ENCODE measurements at places on chromosomes 3 and 15.

DNA sequence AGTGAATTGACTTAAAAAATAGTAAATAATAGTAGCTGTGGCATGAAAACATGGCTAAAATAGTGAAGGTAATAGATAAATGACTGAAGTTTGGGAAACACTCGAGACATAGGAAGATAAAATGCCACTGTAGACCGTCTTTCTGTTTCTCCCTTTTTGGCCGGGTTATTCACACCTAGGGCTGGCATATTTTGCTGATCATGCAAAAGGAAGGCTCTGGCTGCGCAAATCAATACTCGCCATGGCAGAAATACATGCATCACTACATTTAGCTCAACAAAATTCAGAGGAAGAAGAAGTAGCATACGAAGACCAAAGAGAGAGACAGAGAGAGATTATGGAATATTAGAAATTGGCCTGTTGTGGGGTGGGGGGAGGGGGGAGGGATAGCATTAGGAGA lies 242.2 kb upstream of the KBTBD8 start:
- no peak for DNase-seq

DNA sequence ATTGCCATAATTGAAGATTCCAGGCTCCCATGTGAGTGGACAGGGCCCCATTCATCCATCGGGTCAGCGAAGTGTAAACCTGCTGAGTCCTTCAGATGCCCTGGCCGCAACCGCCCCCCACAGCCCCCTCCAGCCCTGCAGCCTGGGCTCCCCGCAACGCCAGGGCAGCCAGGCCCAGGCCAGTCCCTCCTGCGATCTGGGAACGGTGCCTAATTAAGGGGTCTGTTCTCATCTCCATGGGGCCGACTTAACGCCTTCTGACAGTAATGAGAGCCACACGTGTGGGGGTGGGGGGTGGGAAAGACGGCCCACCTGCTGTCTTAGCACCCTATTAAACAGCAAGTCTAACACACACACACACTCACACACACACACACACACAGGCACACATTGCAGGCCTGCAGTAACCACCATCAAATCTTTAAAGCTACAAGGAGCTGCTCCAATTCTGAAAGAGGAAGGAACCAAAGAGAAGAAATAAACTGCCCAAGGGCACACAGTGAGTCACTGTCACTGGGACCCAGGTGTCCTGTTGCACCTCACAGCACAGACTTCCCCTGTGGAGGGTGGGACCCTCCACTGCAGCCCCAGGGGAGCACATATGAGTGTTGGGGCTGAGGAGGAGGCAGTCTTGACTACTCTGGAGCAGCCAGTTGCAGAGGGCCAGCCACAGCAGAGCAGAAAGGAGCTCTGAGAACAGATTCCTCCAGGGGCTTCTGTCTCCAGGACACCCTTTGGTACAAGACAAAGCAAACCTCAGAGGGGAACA lies 31.8 kb upstream of the HES1 start:
- DNase-seq = no peak

DNA sequence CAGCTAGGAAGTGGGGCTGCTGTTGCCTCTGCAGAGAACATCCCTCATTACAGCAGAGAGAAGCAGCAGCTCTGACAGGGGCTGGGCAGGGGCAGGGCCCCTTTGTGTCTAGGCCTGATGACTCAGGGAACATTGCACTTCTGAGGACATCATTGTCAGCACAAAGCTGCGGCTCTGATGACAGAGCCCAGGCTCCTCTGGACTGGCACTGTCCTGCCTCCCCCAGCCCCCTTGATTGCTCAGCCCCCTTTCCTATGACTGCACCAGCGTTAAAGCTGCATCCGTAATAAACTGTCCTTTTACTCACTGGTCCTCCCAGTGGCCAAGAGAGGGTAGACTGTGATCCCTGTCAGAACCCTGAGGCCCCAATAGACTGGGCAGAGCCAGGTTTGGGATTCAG lies 18.3 kb downstream of the TRH start:
- DNase-seq = no peak

- DNase-seq = no peak
These were observed 34.8 kb downstream of the CRYGS start for GRCh38 chr3:186509423-186509822.

DNA sequence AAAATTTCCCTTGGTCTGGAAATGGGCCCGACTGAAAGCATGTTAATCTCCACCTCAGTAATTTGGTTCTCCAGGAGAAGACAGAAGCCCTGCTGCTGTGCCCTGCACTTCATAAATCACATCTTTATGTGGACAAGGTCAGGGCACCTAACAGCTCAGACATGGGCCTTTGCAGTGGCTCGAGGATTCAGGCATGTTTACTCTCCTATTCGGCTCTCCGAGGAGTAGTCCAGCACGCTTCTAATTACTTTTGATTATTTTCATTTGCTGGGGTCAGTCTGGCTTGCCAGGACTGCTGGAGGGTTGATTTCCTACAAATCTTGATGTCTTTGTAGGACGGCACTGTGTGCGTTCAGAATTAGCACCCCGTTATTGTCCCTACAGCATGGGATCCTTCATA lies 511.2 kb downstream of the MECOM start:
- no peak for DNase-seq

- no peak for DNase-seq
These were observed 48.4 kb downstream of the SEMA5B start for GRCh38 chr3:122979211-122979610.

DNA sequence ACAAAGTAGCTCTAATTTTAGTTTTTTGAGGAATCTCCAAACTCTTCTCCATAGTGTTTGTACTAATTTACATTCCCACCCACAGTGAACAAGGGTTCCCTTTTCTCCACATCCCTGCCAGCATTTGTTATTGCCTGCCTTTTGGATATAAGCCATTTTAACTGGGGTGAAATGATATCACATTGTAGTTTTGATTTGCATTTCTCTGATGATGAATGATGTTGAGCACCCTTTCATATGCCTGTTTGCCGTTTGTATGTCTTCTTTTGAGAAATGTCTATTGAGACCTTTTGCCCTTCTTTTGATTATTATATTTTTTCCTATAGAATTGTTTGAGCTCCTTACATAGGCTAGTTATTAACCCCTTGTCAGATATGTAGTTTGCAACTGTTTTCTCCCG lies 239.9 kb upstream of the TPM1 start:
- no peak for DNase-seq

GRCh38 chr3:151135541-151136337 lies 50.3 kb downstream of the MED12L start:
- no peak for DNase-seq

DNA sequence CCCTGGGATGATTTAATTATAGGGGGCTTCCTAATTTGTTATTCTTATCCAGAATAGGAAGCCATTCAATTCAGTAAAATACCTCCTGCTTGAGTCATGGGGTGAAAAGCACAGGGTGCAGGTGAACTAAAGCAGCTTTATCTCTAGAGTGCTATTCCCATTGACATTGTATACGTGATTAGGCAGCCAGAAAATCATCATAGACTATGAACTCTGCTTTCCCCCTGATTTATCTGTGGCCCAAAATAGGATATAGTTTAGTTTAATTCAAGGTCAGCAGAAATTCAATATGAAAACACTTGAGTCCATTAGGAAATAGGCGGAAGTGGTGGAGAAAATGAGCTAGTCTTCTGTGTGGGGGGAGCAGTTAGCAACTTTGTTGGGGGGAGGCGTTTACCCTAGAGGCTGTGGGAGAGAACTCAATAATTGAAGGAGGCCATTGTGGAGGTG lies 18.2 kb upstream of the PRKCI start:
- DNase-seq = no peak

DNA sequence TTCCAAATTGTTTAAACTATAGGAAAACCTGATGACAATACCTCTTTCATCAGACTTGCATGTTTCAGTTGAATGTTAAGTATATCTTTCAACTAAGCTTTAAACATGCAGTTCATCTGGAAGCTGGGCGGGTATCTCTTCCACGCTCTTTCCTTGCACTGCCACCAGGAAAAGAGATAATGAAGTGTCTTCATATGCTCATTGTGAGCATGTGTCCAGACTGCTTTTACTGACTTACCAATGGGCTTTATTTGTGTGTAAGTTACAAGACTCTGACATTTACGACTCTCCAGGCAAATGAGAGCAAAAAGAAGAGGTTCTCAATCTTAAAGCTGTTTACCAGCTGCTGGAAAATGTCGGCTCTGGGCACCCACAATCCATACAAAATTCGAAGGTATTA lies 52.8 kb downstream of the TMEM212 start:
- no peak for DNase-seq

DNA sequence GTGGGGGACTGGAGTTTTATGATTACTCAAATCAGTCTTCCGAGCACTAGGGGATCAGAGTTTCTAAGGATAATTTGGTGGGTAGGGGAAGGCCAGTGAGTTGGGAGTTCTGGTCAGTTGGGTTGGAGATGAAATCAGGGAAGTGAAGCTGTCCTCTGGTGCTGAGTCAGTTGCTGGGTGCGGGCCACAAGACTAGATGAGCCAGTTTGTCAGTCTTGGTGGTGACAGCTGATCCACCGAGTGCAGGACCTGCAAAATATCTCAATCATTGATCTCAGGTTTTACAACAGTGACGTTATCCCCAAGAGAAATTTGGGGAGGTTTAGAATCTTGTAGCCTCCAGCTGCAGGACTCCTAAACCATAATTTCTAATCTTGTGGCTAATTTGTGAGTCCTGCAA lies 249.4 kb downstream of the FAM43A start:
- DNase-seq = no peak

DNA sequence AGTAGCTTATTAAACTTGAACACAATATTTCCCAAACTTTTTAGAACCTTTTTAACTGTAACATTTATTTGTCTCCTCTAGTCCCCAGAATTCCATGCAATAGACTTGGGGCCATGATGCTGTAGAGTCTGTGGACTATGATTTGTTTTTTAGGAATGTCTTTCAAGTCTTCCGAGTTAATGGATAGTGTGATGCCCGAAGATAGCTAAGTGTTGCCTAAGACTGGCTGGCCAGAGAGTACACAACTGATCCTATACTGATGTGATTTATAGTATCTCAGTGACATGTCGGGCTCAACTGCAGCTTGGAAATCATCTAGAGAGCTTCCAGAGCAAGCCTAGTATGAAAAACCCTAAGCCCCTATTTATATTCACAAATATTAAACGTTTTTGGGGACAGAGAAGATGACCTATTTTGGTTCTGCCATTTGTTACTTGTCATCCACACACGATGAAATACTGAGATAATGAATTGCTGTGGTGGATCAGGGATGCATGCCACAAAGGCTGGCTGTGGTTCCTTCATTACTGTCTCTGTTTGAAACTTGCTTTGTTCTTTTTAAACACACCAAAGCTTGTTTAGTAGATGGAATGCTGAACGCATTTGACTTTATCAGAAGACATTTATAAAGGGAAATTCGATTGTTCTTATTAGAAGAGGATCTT lies 507.4 kb downstream of the TAFA4 start:
- DNase-seq = no peak

GRCh38 chr15:50484781-50485180 lies 60.6 kb downstream of the USP8 start:
- DNase-seq = no peak

DNA sequence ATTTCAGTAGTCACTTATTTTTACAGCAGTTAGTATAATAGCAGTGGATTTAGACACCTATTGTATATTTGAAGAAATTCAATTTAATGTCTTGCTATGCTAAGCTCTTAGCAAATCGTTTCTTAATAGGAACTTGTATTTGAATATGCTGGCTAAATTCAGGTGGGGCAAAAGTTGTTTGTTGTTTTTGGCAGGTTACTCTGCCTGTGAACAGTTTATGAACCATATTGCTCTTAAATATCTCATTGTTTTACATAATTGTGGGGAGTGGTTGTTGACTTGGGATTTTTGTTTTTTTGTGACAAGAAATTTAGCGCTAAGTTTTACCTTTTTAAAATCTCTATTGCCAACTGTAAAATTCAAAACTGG lies 43.4 kb downstream of the NR2C2 start:
- DNase-seq = no peak

DNA sequence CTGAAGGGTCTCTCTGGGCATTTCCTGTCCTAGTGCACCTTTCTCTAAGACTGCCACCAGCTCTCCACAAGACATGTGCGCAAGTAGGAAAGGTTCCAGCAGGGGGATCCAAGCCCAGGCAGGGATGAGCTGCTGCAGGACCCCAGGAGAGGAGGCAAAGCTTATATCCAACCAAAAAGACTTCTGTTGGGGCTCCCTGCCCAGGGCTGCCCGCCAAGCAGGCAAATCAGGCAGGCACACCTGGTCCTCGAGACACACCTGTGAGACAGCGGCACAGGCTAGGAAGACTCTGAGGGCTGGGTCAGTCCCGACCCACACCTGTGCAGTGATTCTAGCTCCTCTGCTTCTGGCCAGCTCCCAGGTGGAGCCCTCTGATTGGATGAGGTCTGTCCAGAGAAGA lies 80.6 kb downstream of the MYLK start:
- DNase-seq = no peak

DNA sequence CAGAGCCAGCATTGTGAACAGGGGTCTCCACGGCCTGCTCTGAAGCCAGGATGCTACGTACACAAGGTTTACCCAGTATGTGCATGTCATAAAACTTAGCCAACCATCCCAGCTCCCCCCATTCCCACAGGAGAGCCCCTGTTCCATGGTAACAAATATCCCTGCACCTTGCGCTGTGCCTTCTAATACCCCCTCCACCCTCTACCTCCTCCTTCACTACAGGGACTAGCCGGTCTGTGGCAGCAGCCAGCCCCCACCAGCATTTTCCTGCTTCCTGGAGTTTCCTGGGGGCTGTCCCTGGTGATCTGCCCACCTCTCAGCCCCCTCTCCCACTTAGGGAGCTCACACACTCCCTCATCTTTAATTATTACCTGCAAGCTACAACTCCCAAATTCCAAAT lies 20.4 kb downstream of the ACSBG1 start:
- DNase-seq = no peak

GRCh38 chr3:186152361-186152798 lies 43.5 kb upstream of the ETV5 start:
- DNase-seq = no peak

DNA sequence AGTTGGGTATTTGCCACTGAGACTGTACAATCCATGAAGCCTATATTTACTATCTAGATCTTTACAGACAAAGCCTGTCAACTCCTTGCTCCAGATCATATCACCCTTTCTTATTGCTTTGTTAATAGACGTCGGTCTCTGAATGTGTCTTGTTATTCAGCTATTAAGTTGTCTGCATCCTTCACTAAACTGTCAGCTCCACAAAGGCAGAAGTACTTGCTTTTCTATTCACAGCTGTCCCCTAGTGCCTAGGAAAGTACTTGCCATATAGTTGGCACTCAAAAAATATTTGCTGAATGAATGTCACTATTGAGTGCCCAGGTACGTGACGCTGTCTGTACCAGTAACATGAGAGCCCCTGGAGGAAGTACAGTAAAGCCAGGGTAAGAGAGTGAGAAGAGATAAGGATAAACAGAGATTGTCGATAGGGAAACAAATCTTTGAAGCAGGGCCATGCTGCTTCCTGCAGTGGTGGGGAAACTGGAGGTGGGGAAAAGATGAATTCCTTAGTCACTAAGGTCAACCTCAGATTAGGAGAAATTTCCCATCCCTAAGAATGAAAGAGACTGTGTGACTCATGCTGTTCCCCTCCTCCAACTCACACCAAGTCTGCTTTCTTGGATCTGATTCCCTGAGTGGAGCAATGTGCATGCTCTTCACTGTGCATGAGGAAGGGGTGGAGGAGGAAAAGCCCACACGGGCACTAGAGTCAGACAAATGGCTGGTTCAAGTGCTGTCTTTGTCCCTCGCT lies 36.3 kb downstream of the PRICKLE2 start:
- no peak for DNase-seq

GRCh38 chr3:108076564-108076963 lies 14.3 kb downstream of the CD47 start:
- DNase-seq = no peak

GRCh38 chr3:54064486-54064885 lies 57.9 kb upstream of the CACNA2D3 start:
- DNase-seq = no peak
